ENCODE measurements at places on chromosomes 6 and 20.

- peak; percentile 53 for DNase-seq
Measured at GRCh38 chr20:57657535-57658446, 37.6 kb upstream of the ZBP1 start.

DNA sequence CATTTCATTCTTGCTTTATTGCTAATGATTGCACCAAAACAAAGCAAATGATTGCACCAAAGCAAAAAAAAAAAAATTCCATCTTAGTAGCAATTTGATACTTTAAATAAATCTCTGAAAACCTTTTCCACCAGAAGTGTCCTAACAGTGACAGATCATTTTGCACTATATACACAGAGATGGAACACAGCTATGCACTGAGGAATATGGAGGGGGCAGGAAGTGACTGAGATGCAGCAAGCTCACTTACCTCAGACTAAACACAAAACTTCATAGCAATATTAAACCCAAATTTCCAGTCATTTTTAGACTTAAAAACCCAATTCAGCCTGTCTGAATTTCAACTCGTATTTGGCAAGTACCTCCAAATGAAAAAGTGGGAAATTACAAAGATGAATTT lies 41.2 kb downstream of the HIVEP2 start:
- DNase-seq, result no peak

DNA sequence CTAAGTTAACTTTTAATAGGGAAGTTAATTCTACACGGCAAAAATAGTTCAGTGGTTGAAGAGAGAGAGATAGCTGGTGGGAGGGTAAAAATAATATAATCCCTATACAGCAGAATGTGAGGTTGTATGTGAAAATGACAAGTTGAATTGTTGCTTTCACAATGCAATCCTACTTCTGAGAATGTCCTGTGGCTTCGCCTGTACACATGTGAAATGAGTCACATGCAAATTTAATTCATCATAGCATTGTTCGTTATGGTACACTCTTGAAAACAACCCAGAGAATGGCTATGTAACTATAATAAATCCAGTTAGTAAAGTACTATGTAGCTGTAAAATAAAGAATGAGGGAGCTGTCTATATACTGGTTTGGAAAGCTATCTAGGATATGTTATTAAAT lies 46.0 kb upstream of the HINT3 start:
- no peak for DNase-seq

- DNase-seq, result no peak
Measured at GRCh38 chr6:31720196-31720770, 1.3 kb downstream of the LY6G6C start.

DNA sequence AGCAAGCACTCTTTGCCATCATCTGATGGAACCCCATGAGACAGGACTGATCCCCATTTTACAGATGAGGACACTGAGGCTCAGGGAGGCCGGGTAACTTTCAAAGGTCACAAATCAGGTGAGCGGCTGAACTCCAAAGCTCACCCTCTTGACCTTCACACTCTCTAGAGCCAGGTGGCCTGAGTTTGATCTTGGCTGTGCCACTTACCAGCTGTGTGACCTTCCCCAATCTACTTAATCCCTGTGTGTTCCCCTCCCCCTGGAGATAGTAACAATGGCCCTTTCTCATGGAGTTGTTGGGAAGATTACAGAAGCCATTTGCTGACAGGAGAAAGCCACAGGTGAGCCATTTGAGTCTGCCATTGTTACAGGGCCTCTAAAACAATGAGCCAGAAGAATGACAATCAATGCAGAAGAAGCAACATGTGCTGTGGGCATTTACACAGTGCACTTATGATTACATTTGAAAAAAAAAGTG lies 34.5 kb downstream of the BMP7 start:
- DNase-seq, result no peak

DNA sequence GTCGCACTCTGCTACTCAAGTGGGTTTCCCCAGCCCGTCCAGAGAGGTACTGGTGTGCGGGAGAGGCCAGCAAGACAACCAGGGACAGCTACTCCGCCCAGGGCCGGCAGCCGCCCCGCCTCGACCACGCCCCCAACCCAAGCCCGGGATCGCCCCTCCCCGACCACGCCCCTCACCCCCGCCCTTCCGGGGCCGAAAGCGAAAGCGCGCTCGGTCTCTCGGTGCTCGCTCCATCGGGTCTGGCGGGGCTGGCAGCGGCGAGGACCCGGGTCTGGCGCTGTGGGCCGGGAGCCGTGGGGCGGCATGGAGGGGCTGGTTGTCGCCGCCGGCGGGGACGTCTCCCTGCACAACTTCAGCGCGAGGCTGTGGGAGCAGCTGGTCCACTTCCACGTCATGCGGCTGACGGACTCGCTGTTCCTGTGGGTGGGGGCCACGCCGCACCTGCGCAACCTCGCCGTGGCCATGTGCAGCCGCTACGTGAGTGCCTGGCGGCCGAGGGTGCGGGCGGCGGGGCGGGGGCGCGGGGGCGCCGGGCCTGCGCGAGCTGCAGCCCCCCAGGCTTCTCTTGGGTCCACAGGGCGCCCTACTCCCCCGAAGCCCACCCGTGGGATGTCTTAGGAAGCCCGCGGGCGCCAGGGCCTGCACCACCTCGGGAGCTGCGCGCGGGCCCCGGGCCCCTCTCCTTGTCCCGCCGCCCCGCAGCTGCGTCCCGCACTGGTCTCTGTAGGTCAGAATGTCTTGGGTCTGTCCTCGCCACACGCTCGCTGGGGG lies at the start of gene PSMG4:
TSS of gene PSMG4 (plus strand) at position 228 of the 771 bp plus-strand sequence. CDS start at position 304, 76 bp downstream.
- DNase-seq, result peak; percentile 96

GRCh38 chr6:148535976-148536375 lies 193.3 kb downstream of the SASH1 start:
- no peak for DNase-seq

DNA sequence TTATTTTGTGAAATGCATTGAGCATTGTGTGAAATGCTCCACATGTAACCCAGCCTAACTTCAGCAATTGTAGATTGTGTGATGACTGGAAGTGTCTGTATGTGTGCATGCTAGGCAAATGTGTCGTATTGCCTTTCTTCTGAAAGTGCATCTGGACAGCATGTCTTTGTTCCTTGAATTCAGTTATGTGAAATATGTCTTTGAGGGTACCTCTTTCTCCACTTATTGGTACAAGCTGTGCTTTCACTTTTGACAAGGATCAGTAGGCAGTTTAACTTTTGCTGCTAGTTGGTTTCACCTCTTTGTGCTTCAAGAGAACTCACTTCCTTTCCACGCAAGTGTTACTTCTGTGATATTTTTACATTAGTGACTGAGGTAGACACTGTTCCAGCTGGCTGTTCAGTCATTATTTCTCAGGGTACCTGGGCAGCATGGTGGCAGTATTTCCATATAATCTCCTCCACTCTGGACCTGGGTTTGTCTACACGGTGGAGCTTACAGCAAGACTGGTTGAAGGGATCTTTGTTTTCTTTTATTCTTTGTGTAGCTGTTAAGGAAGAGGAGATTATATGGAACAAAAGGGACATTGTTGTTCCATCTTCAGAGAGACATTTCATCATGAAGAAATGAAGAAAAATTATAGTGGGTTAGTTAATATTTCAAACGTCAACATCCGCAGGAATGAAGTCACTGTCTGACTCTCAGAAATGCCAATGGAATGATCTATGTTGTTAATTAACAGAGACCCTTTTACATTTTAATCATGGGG lies 175.4 kb downstream of the UTRN start:
- DNase-seq, result no peak

- DNase-seq, result no peak
Measured at GRCh38 chr20:36113036-36113435, 41.5 kb upstream of the EPB41L1 start.

DNA sequence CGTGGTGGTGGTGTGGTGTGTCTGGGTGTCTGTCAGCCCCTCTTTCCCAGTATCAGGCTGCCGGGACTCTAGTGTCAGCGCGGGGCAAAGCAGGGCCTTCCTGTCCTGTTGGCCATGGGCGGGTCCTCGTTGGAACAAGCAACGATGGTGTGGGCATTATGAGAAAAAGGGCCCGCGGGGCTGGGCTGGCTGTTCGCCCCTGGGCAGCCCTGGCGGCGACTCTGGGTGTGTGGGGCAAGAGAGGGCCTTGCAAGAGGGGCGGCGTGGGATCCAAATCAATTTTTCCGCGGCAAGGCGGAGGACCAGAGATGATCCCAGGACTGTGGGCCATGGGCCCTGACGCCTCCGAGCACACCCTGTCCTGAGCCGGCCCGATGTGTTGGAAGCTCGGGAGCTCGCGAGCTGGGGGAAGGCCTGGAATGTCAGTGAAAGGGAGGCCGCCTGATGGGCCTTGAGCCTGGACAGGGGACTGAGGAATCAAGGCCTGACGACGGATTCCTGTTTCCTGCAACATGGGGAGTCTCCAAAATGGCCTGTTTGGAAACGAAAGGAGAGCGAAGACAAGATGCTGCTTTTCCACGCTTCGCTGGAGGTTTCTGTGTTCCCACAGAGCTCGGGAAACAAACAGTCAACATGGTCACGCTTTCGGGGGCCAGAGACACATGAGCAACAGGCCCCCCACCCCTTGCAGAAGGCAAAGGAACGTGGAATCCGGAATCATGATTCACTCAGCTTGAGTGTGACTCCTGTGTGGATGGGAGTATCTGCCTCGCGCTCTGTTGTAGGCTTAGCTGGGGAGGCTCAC lies 364.7 kb upstream of the DEFB115 start:
- no peak for DNase-seq

DNA sequence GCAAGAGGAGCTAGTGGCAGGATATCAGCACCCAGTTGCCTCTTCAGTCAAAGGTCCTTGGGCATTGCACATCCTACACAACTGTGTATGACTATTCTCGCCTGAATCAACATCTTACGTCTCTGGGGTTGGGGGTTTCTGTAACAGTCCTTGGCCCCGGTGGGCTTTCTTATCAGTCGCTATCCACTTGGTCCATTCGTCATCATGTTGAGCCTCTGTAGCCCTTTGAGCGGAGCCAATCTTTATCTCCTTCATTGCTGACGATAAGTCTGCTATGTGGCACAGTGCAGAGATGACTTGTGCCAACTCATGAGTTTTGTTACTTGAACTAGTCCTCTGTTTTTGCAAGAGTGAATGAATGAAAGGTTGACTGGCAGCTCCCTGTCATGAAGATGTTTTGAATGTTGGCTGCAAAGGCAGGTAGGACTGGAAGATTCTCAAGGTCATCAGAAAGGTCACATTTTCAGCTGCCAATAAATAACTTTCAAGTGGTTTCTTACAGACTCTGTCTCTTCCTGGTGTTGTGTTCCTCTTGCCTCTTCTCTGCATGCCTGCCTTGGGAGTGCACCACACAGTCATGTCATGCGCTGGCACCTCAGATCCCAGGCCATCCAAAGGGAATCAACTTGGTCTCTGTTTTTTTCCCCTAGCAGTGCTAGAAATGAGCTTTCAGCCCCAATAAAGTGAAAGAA lies 238.9 kb downstream of the SLC24A3 start:
- DNase-seq, result no peak

DNA sequence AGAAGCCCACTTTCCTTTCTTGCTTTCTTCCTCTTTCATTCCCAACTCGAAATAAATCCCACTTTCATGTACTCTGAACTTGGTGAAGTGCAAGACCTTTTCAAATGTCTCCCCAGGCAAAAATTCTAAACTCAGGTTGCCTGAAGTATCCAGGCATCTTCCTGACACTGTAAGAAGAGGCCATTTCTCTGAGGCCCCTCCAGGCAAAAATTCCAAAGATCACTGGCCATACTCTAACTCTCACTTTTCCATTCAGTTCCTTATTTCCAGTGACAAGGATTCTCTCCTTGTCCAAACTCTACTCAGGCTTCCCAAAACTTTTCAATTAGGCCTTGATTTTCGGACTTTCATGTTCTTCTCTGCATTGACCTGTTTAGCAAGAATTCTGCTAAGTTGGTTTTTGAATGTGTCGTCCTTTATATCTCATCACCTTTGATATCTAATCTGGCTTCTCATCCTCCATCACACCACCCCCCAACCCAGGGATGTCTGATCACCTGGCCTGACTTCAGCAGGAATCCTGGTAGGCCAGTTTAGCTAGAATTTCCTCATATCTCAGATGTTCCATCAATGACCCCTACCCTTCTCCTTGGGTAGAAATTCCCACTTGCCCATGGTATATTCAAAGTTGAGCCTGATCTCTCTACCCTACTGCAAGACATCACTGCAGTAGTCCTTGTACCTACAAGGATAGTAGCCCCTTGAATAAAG lies 124.9 kb downstream of the RCAN2 start:
- DNase-seq, result no peak

GRCh38 chr6:166626177-166627032 lies 646 bp downstream of the RPS6KA2 start:
- DNase-seq, result peak; percentile 35

GRCh38 chr6:167669870-167670802 lies 156.6 kb upstream of the AFDN start:
- no peak for DNase-seq

DNA sequence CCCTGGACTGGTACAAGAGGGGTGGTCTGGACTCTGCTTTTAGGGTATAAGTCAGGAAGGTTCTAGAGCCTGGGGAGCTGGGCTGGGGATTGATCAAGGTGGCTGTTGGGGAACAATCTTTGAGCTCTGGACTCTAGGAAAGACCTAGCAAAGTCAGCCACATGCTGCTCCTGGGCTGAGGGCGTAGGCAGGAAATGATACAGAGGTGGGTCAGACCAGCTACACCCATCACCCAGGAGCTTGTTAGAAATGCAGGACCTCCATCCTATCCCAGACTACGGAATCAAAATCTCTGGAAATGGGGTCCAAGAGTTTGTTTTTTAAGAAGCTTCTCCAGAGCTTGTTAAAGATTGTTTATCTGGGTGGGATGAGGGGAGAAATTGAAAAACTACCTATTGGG lies 9.4 kb downstream of the ADTRP start:
- DNase-seq, result no peak

DNA sequence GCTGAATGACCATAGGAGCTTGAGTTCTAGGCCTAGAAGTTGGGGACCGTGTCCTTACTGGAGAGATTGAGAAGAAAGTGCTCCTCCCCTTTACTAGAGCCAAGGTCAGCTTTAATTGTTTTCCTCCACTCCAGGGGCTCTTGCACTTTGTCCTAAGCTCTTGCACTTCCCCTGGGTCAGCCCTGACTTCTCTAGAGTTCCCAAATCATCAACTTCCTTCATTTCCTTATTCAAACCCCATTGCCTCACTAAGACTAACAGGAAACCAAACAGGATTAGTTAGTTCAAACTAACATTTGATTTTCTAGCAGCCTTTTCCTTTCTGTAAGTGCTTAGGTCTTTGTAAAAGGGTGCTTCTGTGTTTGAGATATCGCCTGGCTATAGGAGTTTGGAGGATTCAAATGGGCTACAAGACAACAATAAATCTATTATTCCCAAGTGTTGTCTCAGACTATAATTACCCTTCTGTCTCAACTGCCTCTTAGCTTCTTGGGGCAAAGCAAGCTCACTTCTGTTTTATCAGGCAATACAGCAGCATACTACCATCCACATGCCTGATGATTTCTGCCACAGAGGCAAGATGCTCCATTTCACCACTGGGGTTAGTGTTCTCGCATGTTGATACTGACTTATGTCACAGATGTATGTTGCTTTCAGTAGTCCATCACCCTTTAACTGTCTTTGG lies 12.8 kb upstream of the DTNBP1 start:
- no peak for DNase-seq

- DNase-seq, result peak; percentile 33
Measured at GRCh38 chr6:6655805-6656251, 67.3 kb downstream of the LY86 start.

- no peak for DNase-seq
Measured at GRCh38 chr20:59051666-59052185, 9.1 kb upstream of the PRELID3B start.

GRCh38 chr6:143299253-143300166 lies 151.0 kb downstream of the ADAT2 start:
- no peak for DNase-seq

- peak; percentile 43 for DNase-seq
Measured at GRCh38 chr20:62668441-62669027, 26.2 kb downstream of the SLCO4A1 start.
